ENCODE measurements at places on chromosomes 3 and 15. TPM values are rescaled to one million over a fixed set of nuclear protein-coding genes. Genes with fewer than 3 reads are reported as not detected.

DNA sequence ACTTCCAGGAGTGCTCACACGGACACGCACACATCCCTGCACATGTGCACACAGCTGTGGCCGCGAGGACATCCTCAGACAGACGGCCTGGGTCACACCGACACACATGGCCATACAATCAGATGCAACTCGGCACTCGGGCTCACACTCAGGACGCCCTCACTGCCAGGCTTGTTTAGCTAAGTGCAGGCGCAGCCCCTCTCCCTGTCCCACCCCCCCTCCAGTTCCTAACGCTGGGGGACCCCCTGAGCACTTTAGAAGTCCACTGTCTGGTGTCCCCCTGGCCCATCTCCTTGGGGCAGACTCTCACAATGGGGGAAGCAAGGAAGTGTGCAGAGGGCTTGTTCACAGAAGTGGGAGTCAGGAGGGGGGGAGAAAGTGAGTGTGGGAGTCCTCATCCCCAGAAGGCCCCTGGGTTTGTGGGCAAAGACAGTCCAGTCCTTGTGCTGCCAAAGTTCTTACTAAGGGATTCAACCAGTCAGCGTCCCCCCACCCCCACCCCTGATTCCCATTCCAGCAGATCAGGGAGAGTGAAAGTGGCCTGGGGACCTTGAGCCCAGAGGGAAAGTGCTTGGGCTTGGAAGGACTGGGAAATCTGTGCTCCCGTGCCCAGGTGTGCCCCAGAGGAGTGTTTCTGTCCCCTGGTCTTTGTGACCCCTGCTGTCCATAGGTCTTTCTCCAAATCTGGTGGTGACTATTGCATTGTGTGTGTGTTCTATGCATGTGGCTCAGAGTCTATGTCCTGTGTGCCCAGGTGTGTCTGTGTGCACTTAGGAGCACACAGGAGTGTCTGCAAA is 767 bp upstream of the GATA2 start:
- no peak for DNase-seq
- H3K4me1 ChIP-seq = peaks cover 42% of the 10 kb centered on the region

GRCh38 chr3:167861649-167862048 is 126.1 kb downstream of the SERPINI1 start:
- H3K27ac ChIP-seq = no peak overlapping the region
- H3K4me1 ChIP-seq = peaks cover 14% of the 10 kb centered on the region
- DNase-seq = no peak
- H3K4me3 ChIP-seq = no peak overlapping the region
- H3K36me3 ChIP-seq = no peaks in the 10 kb centered on the region

DNA sequence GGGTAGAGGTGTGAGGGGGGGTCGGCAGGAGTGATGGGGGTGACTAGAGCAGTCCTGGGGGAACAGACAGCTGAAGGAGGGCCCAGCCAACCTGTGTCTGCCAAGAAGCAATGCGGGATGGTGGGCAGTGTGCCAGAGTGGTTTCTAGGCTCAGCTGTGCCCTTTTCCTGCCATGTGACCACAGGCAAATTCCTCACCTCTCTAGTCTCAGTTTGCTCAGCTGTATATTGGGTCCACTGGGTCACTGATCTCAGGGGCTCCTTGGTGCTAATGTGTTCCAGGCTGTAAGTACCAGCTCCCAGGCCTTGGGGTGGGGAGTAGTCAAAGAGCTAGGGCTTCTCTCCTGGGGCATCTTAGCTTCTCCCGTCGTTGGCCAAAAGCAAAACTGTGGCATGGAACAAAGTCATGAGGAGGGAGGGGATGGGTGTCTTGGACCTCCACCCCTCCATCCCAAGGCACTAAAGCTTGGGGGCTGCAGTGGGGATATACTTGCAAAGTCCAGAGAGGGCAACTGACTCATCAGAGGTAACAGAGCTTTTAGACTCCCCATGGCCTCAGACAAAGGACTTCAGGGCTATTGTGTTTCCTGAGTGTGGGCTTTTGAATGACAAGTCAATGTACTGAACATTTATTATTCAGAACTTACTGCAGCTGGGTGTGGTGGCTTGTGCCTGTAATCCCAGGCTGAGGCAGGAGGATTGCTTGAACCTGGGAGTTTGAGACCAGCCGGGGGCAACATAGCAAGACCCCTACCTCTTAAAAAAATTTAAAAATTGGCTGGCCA is 20.9 kb downstream of the SMAD6 start:
- H3K27me3 ChIP-seq = no peaks in the 10 kb centered on the region
- H3K4me3 ChIP-seq = no peak overlapping the region
- DNase-seq = no peak
- H3K36me3 ChIP-seq = no peaks in the 10 kb centered on the region

- H3K4me3 ChIP-seq = no peak overlapping the region
- H3K36me3 ChIP-seq = no peaks in the 10 kb centered on the region
- no peaks in the 10 kb centered on the region for H3K27me3 ChIP-seq
- H3K4me1 ChIP-seq = peaks cover 5% of the 10 kb centered on the region
- no peak for DNase-seq
- H3K27ac ChIP-seq = no peak overlapping the region
These were observed 350.5 kb downstream of the TIGIT start for GRCh38 chr3:114644367-114644766.

Gene DPPA4
- 878 TPM for total RNA-seq

Gene AQP9
- not detected for total RNA-seq

- DNase-seq = no peak
- H3K4me1 ChIP-seq = no peaks in the 10 kb centered on the region
- H3K4me3 ChIP-seq = no peak overlapping the region
- H3K36me3 ChIP-seq = no peaks in the 10 kb centered on the region
These were observed 117.3 kb downstream of the ETFA start for GRCh38 chr15:76193934-76194333.

GRCh38 chr3:56980243-56980642 is 80.2 kb upstream of the SPATA12 start:
- H3K36me3 ChIP-seq = no peaks in the 10 kb centered on the region
- H3K27ac ChIP-seq = no peak overlapping the region
- no peaks in the 10 kb centered on the region for H3K27me3 ChIP-seq
- no peak overlapping the region for H3K4me3 ChIP-seq
- DNase-seq = no peak

DNA sequence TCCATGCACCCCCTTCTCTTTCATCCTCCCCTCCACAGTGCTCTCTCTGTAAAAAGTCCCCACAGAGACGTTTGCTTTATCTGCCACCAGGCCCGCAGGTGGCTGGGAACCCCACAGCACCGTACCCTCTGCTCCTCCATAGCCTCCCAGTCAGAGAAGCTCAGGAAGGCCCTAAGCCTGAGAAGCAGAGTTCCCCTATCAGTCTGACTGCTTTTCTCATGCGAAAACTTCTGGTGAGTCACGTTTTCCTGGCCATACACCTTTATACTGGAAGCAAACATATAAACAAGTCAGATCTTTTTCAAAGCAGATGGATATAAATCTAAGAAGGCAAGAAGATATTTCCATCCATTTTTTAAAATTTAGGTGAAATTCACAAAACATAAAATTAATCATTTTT is 51.5 kb upstream of the MEF2A start:
- no peaks in the 10 kb centered on the region for H3K4me1 ChIP-seq
- no peak overlapping the region for H3K4me3 ChIP-seq
- H3K27ac ChIP-seq = no peak overlapping the region
- DNase-seq = no peak

Gene BOC
- total RNA-seq = 3.0 TPM

DNA sequence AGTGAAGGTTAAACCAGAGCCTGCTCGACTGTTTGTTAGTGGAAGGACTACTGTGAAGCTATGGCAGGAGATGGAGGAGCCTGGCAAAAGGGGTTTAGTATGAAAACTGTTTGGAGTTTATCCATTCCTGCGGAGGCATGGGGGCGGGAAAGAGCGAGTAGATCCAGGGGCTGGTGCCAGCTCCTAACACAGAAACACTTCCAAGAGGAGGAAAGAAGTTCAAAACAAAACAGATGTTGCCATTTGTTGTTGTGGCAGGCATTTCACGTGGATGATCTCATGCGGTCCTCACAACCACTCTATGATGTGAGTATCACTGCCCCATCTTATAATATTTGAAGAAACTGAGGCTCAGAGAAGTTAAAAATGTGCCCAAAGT is 30.7 kb upstream of the KY start:
- H3K27ac ChIP-seq = no peak overlapping the region
- H3K36me3 ChIP-seq = no peaks in the 10 kb centered on the region
- no peaks in the 10 kb centered on the region for H3K4me1 ChIP-seq

DNA sequence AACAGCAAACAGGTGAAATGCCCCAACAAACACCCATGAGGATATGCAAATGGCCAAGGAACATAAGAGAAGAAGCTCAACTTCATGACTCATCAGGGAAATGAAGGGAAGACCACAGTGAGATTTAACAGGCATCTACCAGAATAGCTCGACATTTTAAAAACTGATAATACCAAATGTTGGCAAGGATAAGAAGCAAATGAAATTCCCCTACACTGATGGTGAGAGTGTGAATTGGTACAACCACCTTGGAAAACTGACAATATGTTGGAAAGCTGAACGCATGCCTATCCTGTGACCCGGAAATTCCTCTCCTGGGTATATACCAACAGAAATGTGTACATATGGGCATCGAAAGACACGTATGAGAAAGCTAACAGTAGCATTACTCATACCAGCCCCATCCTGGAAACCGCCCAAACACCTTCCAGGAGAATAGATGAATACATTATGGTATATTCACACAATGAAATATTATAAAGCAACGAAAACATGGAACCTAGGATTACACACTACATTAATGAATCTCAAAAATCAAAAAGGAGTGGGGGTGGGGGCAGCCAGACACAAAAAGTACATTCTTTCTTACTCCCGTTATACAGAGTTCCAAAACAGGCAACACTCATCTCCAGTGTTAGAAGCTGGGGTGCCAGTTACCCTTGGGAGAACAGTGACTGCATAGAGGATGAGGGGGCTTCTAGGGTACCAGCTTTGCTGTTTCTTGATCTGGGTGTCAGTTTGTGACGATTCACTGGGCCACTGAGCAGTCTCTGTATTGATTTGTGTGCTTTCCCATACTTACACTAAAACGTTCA is 16.9 kb downstream of the RFTN1 start:
- H3K36me3 ChIP-seq = no peaks in the 10 kb centered on the region
- H3K4me3 ChIP-seq = no peak overlapping the region
- DNase-seq = no peak
- H3K27ac ChIP-seq = no peak overlapping the region
- H3K27me3 ChIP-seq = no peaks in the 10 kb centered on the region

DNA sequence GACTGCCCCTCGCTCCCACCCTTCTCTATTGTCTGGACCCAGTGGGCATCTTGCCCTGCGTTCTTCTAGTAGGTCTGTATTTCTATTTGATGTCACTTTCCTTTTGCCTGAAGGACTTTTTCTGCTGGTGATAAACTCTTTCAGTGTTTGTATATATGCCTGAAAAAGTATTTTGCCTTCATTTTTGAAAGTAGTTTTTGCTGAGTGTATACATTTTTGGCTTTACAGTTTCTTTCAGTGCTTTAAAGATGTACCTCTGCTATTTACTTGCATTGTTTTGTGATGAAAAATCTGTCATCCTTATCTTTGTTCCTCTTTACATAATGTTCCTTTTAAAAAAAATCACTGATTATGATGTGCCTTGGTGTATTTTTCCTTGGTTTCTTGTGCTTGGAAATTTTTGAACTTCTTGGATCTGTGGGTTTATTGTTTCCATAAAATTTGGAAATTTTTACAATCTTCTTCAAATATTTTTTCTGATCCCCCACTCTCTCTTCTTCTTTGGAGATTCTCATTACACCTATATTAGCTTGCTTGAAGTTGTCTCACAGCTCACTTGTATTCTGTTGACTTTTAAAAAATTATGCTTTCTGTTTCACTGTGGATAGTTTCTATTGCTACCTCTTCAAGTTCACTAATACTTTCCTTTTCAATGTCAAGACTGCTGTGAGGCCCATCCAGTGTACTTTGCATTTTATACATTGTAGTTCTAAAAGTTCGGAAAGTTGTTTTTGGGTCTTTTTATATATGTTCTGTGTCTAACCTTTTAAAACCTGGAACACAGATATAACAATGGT is 67.8 kb downstream of the RGMA start:
- H3K27ac ChIP-seq = no peak overlapping the region
- no peak for DNase-seq
- H3K4me3 ChIP-seq = no peak overlapping the region

- H3K4me1 ChIP-seq = no peaks in the 10 kb centered on the region
- H3K27me3 ChIP-seq = no peaks in the 10 kb centered on the region
- DNase-seq = no peak
- H3K36me3 ChIP-seq = no peaks in the 10 kb centered on the region
- no peak overlapping the region for H3K4me3 ChIP-seq
- H3K27ac ChIP-seq = no peak overlapping the region
These were observed 21.9 kb upstream of the NR1I2 start for GRCh38 chr3:119759962-119760361.

- no peaks in the 10 kb centered on the region for H3K4me1 ChIP-seq
- no peak overlapping the region for H3K27ac ChIP-seq
- DNase-seq = no peak
- H3K36me3 ChIP-seq = no peaks in the 10 kb centered on the region
- no peaks in the 10 kb centered on the region for H3K27me3 ChIP-seq
- H3K4me3 ChIP-seq = no peak overlapping the region
These were observed 91.8 kb upstream of the LMOD3 start for GRCh38 chr3:69214241-69214640.

Gene LPP
- 35.2 TPM for total RNA-seq

- H3K27ac ChIP-seq = no peak overlapping the region
- peaks cover 35% of the 10 kb centered on the region for H3K4me1 ChIP-seq
- H3K36me3 ChIP-seq = no peaks in the 10 kb centered on the region
These were observed 17.8 kb downstream of the MAPKBP1 start for GRCh38 chr15:41792000-41792637.

Gene SELENOK
- 21.4 TPM for total RNA-seq

Gene NDN
- total RNA-seq = 98.1 TPM

Gene CPEB1
- total RNA-seq = 9.4 TPM

Gene SLC24A5
- not detected for total RNA-seq

Gene GOLGA8R
- total RNA-seq = 0.17 TPM

- H3K27me3 ChIP-seq = no peaks in the 10 kb centered on the region
- H3K36me3 ChIP-seq = no peaks in the 10 kb centered on the region
- peaks cover 18% of the 10 kb centered on the region for H3K4me1 ChIP-seq
- DNase-seq = no peak
- H3K27ac ChIP-seq = no peak overlapping the region
- H3K4me3 ChIP-seq = no peak overlapping the region
These were observed 132.6 kb downstream of the DIPK2A start for GRCh38 chr3:144104186-144104585.

- no peaks in the 10 kb centered on the region for H3K27me3 ChIP-seq
- no peaks in the 10 kb centered on the region for H3K4me1 ChIP-seq
- no peak overlapping the region for H3K4me3 ChIP-seq
- no peaks in the 10 kb centered on the region for H3K36me3 ChIP-seq
These were observed 269.0 kb upstream of the ADAMTS9 start for GRCh38 chr3:64956711-64957325.

Gene PRR20G
- total RNA-seq = not detected

Gene CASR
- 0.56 TPM for total RNA-seq

DNA sequence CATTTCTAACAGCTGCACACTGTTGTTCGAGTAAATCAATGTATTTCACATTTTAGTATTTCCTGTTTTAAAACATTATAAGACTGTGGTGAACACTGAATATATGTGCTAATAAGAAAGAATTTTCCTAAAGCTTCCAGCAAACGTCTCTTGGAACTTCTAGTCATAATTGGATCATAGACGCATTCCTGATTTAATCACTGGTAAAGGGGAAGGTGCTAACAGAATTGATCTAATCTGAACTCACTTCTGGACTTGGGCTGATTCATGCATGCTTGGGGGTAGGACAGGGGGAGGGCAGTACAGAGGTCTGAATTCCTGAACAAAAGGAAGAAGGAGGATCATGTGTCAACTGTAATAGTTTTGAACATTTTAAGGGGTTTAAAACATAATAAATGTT is 7.3 kb upstream of the LEKR1 start:
- peaks cover 77% of the 10 kb centered on the region for H3K27me3 ChIP-seq
- DNase-seq = no peak
- H3K36me3 ChIP-seq = no peaks in the 10 kb centered on the region
- H3K27ac ChIP-seq = no peak overlapping the region
- H3K4me1 ChIP-seq = peaks cover 16% of the 10 kb centered on the region

Gene PARP15
- total RNA-seq = 0.12 TPM
